Activated T-helper 1 cell treated with anti-CD3 and anti-CD28 coated beads, Interleukin-12 subunit alpha, Interleukin-12 subunit beta, Interleukin-2, Interleukin-4 antibody, amounts not matched to agents 30 ng/mL and 10 ng/mL and 1 ng/mL, durations not matched to agents 14 hours and 24 hours and 36 hours (primary cell): ENCODE measurements at places on chromosomes 3 and 15.

GRCh38 chr3:45095916-45096526 is 50.2 kb downstream of the CDCP1 start:
- DNase-seq, result no peak

- no peak for DNase-seq
These were observed 4.5 kb downstream of the CFAP44 start for GRCh38 chr3:113436809-113437208.

GRCh38 chr15:71015342-71015741 is 99.9 kb upstream of the THSD4 start:
- DNase-seq, result no peak

DNA sequence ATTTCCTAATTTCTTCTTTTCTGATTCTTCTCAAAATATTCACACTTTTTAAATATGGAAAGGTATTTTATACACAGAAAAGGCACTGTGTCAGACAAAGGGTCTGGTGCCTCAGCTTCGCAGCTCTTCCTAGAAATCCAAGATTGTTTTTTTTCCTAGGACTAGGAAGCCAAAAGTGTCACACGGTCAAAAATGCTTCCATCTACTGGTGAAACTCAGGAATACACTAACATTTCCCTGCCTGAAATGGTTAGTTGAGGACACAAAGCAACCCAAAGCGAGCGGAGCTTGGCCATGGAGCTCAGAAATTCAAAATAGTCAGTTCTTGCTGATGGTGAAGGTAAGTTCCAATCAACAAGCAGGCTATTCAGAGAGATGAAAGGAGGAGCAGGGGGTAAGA is 426.5 kb upstream of the RASGRP1 start:
- no peak for DNase-seq

DNA sequence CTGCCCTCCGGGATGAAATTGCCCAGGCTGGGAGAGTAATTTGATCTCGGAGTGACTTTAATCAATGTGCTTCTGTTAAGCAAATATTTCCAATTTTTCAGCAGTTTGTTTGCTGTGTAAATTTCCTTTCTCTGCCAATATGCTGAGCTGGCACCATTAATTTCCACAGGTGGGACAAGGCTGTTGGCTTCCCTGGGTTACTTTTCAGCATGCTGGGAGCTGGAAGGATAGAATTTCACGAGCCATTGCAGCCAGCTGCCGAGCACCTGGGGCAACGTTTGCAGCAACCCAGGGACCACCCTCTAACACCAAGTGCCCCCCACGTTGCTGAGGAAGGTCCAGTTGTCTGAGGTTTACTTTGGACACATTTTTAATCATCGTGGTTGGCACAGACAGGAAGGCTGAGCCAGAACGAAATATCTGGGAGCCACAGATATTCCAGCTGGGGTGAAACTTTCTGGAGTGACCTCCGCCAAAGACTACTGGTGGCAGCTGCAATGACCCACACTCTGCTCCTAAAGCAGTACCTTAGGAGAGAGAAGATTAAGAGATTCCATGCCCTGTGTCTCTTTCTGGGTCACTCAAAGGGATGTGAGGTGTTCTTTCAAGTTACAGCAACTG is 293.3 kb upstream of the RGMA start:
- DNase-seq, result no peak

- no peak for DNase-seq
These were observed 40.0 kb upstream of the PRR23E start for GRCh38 chr3:127152684-127153505.

GRCh38 chr3:18635215-18635614 is 210.1 kb upstream of the SATB1 start:
- DNase-seq, result no peak
